Adrenal gland (tissue), 19 donors: ENCODE measurements at places on chromosomes 4 and X. TPM values are rescaled to one million over a fixed set of nuclear protein-coding genes. Genes with fewer than 3 reads are reported as not detected.

GRCh38 chrX:120446498-120446897 is 22.6 kb downstream of the LAMP2 start:
- no peak for DNase-seq

DNA sequence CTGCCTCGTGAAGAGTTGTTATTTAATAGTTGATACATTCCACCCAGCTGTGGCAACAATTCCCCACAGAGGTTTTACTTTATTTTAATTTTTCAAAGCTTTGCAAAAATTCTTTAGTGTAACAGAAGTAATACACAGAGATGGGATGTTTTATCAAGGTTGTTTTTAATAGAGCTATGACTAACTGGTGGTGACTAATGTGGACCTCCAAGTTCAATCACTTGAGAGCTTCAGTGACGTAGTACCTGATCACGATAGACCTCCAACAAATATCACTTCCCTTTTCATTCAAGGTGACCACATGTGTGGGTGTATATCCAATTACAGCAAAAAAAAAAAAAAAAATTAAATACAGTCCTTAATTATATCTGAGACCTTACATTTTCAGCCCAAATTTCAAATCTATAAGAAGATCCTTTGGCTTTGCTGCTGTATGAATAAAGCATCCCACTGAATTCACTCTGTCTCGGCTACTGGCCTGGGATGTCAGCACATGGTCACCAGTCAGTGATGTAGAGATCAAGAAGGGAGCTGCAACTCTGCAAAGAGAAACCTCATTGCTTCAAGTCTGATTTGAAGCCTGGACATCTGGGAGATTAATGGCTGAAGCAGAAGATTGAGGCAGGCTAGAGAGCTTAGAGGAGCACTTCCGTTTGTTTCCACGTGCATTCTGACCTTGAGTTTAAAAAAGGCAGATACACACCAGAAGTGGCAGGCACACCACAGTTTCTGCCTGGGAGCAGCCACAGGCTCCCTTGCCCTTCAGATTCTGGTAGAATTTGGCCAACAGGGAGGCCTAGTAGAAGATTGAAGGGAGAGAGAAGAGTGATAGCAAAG is 345.9 kb upstream of the NOCT start:
- no peak for DNase-seq

DNA sequence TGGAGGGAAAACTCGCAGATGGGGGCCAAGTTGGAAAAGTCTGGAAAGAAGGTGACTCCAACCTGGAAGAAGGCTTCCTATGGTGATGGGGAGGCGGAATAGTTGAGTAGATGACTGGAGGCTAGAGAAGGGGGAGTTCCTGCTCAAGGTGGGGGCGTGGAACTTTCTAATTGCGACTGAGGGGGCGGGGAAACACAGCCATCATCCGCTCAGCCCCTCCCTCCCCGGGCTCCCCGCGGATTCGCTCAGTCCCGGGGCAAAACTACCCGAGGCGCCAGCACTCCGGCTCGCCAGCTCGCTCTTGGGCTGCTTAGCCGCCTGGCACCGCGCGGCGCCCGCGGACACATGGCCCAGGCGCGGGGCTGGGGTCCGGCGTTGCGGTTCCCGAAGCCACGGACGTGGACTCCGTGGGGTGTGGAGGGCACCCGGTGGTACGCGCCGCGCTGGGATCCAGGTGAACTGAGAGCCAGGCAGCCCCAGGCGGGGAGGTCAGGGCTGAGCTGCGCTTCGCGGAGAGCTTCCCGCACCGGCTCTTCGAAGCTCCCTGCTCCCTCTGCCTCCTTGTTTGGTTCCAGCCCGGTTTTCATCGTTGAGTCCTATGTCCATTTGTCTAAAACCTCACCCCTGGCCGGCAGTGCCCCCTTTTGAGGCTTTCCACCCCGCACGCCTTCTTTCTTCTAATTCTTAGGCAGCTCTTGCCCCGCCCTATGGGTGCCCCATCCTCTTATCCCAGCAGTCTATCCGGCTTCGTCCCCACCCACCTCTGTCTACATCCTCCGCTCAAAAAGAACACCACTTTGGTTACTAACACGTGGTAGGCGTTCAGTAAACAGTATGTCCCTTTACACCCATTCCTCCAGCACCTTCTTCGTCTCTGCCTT is 38.9 kb downstream of the STARD8 start:
- no peak for DNase-seq

DNA sequence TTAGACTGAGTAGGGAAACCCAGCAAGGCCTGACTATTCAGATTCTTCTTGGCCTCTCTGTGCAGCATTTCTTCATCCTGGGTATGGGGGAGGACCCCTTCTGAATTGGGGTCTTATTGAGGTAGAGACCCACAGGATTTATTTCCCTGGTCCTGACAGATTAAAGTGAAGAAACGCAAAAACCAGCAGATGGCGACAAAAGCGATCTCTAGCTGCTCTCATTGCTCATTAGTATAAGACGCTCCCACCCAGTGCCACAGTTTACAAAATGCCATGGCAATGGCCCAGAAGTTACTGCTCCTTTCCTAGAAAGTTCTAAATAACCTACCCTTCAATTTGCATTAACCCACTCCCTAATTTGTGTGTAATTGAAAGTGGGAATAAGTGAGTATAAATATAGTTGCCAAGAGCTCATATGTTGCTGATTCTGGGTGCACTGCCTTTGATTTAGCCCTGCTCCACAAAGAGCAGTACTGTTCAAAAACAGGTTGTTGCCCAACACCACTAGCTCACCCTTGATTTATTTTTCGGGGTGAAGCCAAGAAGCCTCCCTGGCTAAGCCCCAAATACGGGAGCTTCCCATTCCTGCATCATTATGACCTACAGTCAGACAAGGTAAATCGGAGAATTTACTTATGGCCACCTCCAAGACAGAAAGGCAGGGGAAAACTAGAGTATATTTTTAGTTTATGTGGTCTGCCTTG is 3.7 kb upstream of the BEX4 start:
- peak; percentile 64 for DNase-seq

DNA sequence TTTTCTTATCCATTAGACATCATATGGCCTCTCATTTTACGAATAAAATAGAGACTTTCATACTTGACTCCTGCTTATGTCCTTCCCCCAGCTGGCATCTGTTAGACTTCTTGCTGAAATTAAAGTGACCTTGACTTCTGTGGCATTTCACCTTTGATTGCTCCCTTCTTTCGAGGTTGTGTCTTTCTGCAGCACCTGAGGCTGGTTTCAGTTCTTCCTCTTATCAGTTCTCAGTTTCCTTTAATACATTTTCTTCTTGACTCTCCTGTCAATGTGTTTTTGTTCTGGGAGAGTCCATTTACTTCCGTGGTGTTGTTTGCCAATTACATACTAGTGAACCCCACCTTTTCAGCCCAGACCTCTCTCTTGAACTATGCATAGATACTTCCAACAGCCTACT is 81.6 kb downstream of the RBPJ start:
- no peak for DNase-seq

- no peak for DNase-seq
These were observed 566 bp upstream of the LIMCH1 start for GRCh38 chr4:41537292-41537890.

GRCh38 chr4:37827030-37827685 is 672 bp downstream of the PGM2 start:
- peak; percentile 29 for DNase-seq

DNA sequence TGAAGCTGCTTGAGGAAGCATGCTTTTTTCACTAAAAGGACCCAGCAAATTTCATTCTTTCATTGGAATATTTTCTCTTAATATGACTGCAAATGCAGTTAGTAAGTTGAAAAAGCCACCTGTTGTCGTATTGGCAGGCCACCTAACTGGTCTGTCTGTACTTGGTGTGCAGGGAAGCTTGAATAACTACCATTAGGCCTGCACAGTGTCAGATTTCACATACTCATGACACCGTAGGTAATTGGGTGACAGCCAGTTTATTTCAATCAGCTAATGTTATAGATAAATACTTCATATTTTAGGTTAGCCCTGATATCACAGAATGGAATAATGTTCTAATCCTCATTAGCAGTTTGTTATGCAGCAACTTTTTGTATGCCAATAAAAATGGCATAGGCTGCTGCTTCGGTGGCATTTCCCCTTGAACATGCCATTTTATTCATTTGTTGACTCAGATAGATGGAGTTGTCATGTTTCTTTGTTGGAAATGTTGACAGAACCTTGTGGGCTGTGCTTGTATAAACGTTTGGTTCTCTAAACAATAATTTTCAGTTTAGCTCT is 173.7 kb downstream of the RPA4 start:
- DNase-seq, result no peak

The CETN2 gene
- 26.8 TPM for total RNA-seq

The HPGD gene
- 61.1 TPM for total RNA-seq
